Activated CD8-positive, alpha-beta T cell treated with anti-CD3 and anti-CD28 coated beads for 36 hours (primary cell): ENCODE measurements at places on chromosomes 6 and 20.
A peak's percentile ranks its signal among the peaks of the same experiment; 100 is the strongest.

DNA sequence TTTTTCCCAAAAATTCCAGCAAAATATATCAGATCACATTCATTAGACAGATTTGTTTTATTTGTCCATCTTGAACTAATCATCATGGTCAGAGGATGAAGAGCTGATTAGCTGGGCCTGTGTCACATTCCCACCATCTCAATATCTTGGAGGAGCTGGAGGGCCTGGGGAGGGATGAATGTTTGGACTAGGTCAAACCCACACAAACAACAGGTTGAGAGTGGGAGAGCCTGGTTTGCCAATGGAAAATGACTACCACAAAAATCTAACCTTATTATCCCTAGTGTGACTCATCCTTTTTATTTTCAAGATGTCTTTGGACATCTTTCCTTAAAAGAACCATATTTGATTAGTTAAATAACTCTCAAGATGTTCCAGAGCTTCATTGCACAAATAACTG, 242.4 kb downstream of the OGFRL1 start:
- no peak for DNase-seq

DNA sequence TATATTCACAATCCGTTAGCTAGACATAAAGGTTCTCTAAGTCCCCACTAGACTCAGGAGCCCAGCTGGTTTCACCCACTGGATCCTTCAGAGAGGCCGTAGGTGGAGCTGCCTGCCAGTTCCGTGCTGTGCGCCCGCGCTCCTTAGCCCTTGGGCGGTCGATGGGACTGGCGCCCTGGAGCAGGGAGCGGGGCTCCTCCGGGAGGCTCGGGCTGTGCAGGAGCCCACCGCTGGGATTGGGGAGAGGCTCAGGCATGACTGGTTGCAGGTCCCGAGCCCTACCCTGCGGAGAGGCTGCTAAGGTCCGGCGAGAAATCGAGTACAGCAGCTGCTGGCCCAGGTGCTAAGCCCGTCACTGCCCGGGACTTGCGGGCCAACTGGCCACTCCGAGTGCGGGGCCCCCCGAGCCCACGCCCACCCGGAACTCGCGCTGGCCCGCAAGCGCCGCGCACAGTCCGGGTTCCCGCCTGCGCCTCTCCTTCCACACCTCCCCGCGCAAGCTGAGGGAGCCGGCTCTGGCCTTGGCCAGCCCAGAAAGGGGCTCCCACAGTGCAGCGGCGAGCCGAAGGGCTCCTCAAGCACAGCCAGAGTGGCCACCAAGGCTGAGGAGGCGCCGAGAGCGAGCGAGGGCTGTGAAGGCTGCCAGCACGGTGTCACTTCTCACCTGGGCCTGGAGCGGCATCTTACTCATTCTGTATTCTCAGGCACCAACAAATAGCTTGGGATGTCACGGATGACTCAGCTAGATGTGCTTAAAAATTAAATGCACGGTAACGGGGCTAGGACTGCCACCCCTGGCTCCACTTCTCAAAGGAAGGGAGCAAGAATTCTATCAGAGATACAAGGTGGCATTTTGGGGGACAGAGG, 44.1 kb downstream of the IRF4 start:
- DNase-seq: no peak

- no peak for DNase-seq
These were observed 2.2 kb upstream of the SDCBP2 start for GRCh38 chr20:1331101-1331500.

- DNase-seq: no peak
These were observed 506.8 kb upstream of the CITED2 start for GRCh38 chr6:139881236-139881635.

DNA sequence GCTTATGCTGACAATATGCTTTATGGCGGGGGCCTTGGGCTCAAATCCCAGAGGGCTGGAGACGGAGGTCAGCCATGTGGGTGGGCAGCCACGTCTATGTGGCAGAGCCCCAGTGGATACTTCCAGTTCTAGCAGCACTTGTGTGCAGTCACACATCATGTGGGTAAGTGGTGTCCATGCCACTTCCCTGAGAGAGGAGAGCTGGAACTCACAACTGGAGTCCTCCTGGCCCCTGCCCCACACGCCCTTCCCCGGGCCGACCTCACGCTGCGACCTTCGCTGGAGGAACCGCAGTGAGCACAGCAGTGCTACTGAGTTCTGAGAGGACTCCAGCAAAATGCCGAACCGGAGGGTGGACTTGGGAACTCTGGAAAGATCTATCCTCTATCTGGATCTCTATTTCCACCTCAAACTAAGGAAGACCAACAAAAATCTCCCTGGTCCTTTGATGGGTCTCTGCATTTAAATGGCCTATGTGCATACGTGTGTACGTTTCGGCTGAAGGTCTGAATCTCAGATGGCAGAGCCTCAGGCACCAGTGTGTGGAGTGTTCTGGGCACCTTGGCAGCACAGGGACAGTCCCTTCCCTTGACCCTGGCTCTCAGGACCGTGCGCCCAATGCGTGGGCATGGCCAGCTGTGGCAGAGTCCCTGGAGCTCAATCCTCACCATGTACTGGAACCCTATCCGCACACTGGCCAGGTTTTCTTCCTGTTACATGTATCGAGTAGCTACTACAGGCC, 55.4 kb downstream of the GNAS-AS1 start:
- no peak for DNase-seq

DNA sequence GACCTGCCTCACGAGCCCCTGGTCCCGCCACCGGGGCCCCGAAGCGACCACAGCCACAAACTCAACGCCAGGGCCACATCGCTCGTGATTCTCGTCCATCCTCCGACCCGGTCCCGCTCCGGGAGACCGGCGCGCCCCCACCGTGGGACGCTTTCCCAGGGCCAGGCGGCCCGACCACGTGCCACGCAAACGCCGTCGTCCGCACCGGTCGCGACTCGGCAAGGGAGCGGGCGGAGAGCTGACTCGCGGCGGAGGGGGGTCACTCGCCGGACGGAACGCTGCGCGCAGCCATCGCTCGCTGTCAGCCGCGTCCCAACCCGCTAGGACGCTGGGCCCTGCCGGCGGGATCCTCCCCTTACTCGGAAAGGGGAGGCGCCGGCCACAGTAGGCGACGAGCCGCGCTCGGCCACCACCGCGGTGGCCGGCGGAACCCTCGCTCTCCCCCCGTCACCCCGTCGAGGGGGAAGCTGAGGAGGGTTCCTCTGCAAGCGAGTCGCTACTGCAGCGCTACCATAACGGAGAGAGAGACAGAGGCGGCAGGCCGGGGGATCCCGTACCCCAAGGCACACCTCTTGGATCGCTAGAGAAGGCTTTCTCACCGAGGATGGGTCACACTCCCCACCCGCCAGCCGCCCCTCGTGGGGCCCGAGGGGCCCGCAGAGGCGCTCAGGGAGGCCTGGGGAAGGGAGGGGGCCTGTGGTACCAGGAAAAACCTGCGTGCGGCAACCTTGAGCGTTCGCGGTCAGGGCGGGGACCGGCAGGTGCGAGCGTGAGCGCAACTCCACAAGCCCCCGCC, 511.8 kb upstream of the ZNF337 start:
- DNase-seq: peak; percentile 33

DNA sequence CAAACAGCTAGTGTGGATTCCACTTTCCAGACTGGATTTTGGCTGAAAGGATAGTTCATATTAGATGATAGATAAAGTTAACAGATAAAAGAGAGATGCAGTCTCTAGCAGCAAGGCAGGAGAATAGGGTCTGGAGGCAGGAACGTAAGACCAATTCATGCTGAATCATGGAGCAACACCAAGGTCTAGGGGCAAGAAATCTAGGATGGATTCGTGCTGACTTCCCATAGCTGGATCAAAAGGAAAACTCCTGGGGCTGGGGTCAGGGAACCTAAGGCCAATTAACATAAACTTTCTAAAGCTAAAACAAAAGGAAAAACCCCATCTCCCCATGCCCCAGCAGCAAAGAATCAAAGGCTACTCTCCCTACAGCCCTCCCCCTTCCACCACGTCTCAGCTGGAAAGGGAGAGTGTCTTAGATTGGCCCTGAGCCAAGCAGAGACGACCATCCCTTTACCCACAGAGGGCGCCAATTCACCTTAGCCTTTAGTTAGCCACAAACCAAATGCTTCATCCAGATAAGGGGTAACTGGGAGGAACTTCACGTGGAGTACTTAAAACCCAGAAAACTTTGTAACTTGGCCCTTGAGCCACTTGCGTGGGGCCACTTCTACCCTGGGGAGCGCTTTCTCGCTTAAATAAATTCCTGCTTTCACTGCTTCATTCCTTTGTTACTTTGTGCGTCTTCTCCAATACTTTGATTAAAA, 7.6 kb downstream of the TREM1 start:
- peak; percentile 85 for DNase-seq

DNA sequence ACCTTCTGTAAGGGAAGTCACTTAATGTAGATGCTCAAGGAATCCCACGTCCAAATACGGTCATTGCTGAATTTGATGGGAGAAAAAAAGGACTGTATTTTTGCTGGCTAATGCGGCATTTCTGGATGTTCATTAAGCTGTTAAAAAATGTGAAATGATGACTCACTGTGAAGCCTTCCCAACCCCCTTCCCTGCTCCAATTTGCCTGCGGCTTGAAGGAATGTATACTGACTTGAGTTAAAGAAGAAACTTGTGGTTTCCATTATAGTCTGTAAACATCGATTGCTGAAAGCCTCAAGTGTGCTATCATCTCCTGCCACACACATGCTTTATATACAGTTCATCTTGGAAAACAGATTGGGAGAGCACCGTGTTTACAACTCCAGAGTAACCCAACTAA, 249.1 kb upstream of the JAG1 start:
- no peak for DNase-seq
